ENCODE measurements at places on chromosomes 6 and 20. TPM values are rescaled to one million over a fixed set of nuclear protein-coding genes. Genes with fewer than 3 reads are reported as not detected.

The RREB1 gene
- 49.3 TPM for total RNA-seq

- no peak for DNase-seq
These were observed 193.5 kb upstream of the SPTLC3 start for GRCh38 chr20:12815231-12815768.

The EMILIN3 gene
- total RNA-seq = 0.29 TPM

DNA sequence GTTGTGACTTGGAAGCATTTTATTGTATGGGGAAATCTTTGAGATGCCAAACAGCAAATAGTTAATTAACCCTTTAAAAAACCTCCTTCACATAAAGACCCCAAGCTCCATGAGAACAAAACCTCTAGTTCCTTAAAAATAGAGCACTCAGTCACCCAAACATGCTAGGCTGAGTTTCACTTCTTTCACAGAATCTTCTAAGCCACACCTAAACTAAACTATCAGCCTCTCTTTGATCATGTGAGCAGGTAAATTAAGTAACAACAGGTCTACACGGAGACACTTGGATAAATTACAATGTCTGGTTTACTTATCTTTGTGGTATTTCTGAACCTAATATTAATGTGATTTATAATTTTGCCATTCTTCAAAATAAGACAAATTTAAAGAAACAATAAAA, 205.2 kb upstream of the MARCKS start:
- no peak for DNase-seq

DNA sequence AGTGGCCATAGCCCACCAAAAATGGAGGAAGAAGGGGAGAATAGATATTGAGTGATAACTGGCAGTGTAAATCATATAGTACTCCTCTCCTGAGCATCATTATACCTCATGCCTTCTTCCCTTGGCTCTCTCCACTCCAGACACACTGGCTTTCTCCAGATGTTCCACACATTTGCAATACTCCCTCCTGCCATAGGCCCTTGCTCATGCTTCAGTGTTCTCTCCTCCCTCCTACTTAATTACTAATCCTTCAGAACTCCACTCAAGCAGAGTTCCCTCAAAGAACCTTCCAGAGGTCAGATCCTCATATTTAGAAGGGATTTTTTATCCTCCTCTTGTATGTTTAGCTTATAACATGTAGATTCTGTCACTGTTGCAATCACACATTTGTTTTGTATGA, 279.5 kb upstream of the SUPT3H start:
- no peak for DNase-seq

The SAYSD1 gene
- 15.4 TPM for total RNA-seq

GRCh38 chr20:60359010-60359409, 400.8 kb downstream of the CDH26 start:
- no peak for DNase-seq

- no peak for DNase-seq
These were observed 7.9 kb downstream of the CNKSR3 start for GRCh38 chr6:154502553-154502952.

DNA sequence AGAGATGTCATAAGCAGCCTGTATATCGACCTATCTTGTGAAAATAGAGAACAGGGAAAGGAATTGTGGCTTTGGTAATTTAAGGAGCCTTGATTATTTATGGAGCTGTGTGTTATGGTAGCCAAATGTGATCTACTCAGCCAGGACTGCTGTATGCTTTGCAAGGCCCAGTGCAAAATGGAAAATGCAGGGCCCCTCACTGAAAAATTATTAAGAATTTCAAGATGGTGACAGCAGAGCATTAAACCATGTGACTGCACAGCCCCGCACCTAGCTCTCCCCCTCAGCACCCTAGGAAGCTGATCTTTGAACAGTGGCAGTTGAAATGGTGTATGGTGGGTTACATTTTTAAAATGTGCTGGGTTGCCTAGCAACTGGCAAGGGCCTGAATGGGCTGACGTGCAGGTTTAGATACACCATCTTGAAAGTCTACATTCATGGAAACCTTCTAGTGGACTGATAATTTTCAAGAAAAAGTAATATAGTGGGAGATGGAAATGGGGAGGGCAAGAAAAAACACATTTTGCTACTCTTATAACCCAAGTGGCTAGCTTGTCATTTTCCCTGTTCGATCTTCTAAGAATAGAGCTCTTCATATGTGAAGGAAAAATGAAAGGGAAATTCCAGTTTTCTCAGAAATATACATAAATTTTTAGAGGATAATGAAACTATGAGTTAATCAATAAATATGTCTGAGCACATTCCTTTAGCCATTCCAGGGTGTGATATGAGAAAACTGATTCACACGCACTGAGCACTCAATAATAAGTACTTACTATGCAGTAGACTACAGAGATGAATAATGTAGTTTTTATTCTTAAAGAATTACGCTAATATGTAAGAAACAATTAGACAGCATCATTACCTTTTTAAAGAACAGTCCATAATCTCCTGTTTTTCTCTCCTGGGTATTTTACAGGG, 208.0 kb downstream of the ARHGAP18 start:
- DNase-seq = no peak

GRCh38 chr6:143839196-143839595, 3.9 kb upstream of the LTV1 start:
- no peak for DNase-seq
